Activated naive CD4-positive, alpha-beta T cell treated with anti-CD3 and anti-CD28 coated beads, Interleukin-2, amount 50 U/mL, for 16 hours (primary cell): ENCODE measurements at places on chromosomes 2 and 18.

- DNase-seq = no peak
These were observed 82.7 kb downstream of the ORC4 start for GRCh38 chr2:147937744-147938349.

- no peak for DNase-seq
These were observed 42.1 kb downstream of the TET3 start for GRCh38 chr2:74026687-74027241.

DNA sequence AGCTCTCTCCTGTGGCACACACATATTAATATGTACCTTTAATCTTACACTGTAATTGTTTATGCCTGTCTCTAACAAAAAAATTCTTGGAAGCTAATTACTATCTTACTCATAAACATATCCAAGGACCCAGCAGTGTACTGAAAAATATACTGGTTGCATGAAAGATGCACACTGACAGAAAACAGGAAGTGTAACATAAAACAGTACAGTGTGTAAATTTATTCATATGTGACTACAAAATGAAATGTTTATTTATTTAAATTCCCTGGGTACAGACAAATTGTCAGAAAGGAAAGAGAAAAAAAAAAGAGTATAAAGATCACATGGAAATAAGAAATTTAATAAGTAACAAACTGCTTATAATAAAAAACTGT, 28.5 kb downstream of the TMEM131 start:
- no peak for DNase-seq

- no peak for DNase-seq
These were observed 54.6 kb upstream of the ODC1 start for GRCh38 chr2:10502803-10503107.

DNA sequence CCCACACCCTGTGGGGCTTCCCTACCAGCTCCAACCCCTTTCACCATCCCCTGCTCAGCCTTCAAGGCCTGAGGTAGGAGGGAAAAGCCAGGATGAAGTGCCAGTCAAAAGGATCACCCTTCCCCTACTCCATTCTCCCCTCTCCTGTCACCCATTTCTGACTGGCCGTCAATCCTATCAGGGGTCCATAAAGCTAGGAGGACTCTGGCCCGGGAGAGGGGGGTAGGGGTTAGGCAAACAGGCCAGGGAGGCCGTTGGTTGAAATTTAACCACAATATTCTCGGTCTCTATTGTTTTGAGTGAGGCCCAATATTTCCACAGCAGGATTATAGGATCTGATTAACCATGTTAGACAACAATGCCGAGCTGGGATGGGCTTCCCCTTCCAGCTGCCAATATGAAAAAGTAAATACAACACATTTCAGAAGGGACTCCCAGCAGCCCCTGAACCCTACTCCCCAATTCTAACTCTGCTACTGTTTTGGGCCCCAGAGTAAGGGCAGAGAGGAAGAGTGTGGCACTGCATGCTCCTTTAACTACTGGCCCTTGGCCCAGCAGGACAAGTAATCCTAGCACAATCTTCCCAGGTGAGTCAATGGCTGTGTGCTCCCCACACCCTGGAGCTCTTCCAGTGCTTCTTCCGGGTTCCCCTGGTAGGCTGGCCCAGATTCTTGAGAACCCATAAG, 10.6 kb upstream of the IHH start:
- DNase-seq = no peak

- no peak for DNase-seq
These were observed 22.2 kb downstream of the PDIA6 start for GRCh38 chr2:10790228-10790973.

- DNase-seq = no peak
These were observed 165.5 kb upstream of the HAAO start for GRCh38 chr2:42957861-42958301.

- no peak for DNase-seq
These were observed 57.7 kb downstream of the ARHGEF4 start for GRCh38 chr2:130894326-130894942.

GRCh38 chr2:183010112-183010511, 28.1 kb downstream of the NCKAP1 start:
- no peak for DNase-seq

DNA sequence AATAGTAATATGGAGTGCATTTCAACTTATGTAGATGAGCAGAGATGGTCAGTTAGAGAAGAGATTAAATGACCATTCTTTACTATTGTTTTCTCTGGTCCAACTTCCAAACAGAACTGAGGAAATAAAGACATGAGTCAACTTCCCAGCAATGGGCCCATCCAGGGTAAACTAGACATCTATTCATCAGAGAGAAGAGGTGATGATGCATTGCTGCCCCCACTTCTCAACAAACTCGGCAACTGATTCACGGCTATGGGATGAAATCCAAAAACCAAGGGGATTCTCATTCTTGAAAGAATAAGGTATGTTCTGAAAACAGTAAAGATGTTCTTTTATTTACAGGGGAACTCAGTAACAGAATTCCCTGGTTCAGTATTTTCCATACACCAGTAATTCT, 190.7 kb downstream of the RDH14 start:
- no peak for DNase-seq

DNA sequence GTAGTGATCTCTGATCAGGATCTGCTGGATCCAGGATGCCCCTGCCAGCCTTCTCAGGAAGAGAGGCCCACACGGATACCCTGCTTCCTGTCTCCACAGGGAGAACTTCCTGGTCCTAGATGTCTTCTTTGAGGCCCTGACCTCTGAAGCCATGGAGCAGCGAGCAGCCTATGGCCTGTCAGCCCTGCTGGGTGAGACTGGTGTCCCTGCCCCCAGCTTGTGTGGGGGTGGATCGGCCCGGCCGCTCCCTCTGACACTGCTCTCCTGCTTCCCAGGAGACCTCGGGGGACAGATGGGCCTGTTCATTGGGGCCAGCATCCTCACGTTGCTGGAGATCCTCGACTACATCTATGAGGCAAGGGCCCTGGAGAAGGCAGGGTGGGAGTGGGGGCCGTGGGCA, 6.6 kb downstream of the CHPF start:
- no peak for DNase-seq

- DNase-seq = no peak
These were observed 78.2 kb downstream of the MEMO1 start for GRCh38 chr2:31932589-31932988.

- no peak for DNase-seq
These were observed 123.1 kb downstream of the EIPR1 start for GRCh38 chr2:3254442-3254941.
